ENCODE measurements at places on chromosomes 1 and 21.

- DNase-seq = peak; percentile 12
Observed at GRCh38 chr1:205144751-205145150, 23.0 kb upstream of the RBBP5 start.

- DNase-seq = no peak
Observed at GRCh38 chr1:160169553-160170399, 18.4 kb downstream of the ATP1A4 start.

GRCh38 chr1:115980998-115981993 is 5.0 kb downstream of the SLC22A15 start:
- peak; percentile 21 for DNase-seq

DNA sequence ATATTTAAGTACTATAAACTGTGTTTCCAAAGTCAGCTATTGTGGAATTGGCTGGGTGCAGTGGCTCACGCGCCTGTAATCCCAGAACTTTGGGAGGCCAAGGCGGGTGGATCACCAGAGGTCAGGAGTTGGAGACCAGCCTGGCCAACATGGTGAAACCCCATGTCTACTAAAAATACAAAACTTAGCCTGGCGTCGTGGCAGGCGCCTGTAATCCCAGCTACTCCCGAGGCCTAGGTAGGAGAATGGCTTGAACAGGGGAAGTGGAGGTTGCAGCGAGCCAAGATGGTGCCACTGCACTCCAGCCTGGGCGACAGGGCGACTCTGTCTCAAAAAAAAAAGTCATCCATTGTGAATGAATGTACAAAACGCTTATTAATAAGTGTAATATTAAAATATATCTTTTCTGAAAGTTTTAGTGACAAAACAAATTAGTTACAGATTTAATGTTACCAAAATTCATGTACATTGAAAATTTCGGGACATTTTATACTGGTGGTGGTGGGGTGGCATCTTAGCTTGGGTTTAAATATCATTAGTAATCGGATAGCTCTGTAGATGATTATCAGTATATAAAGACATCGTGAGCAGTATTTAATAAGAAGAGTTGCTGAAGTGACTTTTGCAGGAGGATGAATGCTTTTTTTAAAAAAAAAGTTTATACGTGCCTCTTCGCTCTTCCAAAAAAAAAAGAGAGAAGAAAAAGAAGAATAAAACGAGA is 503 bp upstream of the SRSF11 start:
- DNase-seq = no peak

- DNase-seq = no peak
Observed at GRCh38 chr1:44249543-44249942, 36.3 kb downstream of the DMAP1 start.

GRCh38 chr1:93907718-93908117 is 1.5 kb downstream of the GCLM start:
- no peak for DNase-seq

- DNase-seq = no peak
Observed at GRCh38 chr1:178382372-178382771, 114.4 kb downstream of the CLEC20A start.

GRCh38 chr1:30777904-30778153 is 20.3 kb upstream of the LAPTM5 start:
- DNase-seq = no peak

- no peak for DNase-seq
Observed at GRCh38 chr1:160171354-160171753, 19.0 kb upstream of the CASQ1 start.

- no peak for DNase-seq
Observed at GRCh38 chr1:155079210-155079486, 511 bp downstream of the EFNA3 start.

GRCh38 chr1:18722270-18722669 is 91.6 kb downstream of the PAX7 start:
- DNase-seq = no peak

DNA sequence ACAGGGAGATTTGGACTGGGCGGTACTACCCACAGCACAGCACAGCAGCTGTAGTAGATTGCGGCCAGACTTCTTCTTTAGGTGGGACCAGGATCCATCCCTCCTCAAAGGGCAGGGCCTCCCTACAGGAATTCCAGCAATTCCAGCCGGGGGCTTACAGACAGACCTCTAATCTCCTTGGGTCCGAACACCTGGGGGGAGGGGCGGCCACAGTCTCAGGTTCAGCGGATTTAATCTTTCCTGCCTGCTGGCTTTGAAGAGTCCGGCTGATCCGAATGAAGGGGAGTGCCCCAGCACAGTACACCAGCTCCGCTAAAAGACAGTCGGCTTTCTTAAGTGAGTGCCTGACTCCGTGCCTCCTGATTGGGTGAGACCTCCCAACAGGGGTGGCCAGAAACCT is 1708.5 kb downstream of the BRINP3 start:
- no peak for DNase-seq

DNA sequence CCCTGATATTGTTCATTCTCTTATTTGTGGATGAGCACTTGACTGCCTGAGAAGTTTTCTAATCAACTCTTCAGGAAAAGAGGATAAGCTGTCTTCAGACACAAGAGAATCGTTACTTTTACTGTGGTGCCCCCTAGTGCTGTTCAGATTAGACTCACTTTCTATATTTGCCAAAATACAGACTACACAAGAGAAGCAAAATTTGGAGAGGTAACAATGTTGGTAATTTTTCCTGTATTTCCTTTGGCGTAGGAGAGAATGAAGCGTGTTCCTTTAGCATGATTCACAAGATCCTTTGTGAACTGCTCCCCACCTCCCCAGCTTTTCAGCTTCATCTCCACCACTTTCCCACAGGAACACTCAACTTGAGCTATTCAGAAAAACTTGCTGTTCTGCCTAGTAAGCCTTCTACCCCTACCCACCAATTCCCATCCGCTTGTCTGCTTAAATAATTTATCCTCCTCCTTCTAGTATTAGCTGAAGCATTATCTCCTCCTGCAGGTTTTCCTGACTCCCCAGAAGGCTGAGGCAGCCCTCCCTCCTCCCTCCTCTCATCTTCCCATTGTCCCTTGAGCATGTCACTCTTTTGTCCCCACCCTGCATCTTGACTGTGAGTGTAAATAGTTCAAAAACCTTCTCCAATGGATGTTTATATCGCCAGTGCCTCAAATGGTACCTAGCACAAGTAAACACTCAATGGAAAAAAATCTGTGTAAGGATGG is 4.5 kb downstream of the TNFSF4 start:
- no peak for DNase-seq

- DNase-seq = peak; percentile 58
Observed at GRCh38 chr1:30756545-30757351, 826 bp downstream of the LAPTM5 start.

DNA sequence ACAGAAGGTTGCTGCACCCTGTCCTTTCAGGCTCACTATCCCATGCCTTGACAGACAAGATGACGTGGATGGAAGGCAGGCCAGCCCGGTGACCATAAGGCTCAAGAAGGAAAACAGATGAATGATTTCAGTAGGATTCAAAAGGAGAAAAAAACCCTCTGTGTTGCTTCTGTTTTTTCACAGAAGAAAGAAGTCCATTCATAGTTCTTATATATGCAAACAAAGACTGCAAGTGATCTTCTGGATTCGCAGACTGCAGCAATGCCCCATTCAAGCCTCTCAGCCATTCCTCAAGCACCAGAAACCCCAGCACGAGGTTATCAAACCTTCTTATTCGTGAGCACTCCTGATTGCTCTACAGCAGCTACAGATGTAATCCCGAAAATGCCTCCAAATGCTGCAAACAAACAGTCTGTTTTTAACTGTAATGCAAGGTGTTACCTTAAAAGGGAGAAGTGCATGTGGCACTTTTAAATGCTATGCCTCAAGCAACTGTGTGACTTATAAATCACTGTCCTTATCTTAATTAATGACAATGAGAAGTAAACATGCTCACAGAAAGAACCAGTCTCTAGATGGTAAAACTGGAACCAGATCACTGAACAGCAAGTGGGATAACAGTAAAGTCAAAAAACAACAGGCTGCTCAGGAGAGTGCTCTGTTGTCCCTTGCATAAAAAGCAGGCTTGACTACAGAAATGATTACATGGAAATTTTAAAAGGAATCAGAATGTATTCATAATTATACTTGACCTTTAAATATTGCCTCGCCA is 173.9 kb downstream of the HHIPL2 start:
- DNase-seq = no peak

- DNase-seq = no peak
Observed at GRCh38 chr1:151549199-151549598, 9.1 kb downstream of the TUFT1 start.

DNA sequence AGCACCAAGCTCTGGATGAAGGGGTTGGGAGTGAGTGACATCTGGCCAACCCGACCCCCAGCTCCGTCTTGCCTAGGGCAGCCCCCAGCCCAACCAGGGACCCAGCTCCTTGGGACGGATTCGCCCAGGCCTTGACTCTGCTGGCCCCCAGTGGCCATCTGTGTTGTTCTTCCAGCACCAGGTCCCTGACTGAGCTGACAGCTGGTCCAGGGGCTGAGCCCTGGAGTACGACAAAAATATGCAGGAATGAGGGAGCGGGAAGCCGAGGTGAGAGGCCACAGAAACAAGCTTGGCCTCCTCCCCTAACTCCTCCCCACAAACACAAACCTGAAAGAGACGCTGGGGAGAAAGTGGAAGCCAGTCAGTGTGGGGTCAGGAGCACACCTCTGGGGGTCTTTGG is 55.0 kb upstream of the PAX7 start:
- DNase-seq = peak; percentile 29

DNA sequence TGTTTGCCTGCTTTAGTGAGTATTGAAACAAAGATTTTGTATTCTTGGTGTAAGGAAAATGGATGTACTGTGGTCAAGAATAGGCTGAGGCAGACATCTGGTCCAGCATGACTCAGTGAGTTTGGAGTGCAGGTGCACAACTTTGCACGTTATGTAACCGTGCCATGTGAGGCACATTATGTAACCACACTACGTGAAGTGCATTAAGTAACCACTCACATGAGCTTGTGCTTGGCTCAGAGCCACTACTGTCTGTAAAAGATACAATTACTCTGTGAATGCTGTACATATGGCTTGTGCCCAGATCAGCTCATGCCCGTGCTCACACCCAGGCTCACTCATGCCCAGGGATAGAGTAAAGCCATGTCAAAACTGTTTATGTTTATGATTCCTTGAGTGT is 216.8 kb downstream of the CTH start:
- no peak for DNase-seq

- peak; percentile 62 for DNase-seq
Observed at GRCh38 chr1:151762941-151763921, at the start of gene MRPL9. Gene MRPL9 (minus strand): TSS chr1:151763496. CDS start chr1:151763479, 17 bp downstream.

DNA sequence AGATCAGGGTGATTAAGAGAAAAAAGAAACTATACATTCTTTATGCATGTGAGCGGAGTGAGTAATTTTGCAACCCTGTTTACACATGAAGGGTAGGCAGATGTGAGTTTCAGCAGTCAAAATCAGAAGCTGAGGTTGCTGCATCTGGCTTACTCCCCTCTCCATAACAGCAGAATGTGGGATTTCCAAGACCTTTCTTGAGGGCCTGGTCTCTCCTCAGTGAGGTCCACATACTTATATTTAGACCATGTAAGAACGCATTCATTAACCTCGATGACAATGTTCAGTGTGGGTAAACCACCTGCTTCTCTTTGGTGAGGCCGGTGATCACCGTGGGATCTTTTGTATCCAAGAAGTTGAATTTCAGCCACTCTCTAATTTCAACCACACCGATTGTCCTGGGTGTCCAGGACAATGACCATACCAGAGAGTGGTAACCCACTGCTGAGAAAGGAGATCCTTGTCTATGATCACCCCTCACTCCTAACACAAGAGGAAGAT is 18.7 kb upstream of the RAP1A start:
- no peak for DNase-seq

DNA sequence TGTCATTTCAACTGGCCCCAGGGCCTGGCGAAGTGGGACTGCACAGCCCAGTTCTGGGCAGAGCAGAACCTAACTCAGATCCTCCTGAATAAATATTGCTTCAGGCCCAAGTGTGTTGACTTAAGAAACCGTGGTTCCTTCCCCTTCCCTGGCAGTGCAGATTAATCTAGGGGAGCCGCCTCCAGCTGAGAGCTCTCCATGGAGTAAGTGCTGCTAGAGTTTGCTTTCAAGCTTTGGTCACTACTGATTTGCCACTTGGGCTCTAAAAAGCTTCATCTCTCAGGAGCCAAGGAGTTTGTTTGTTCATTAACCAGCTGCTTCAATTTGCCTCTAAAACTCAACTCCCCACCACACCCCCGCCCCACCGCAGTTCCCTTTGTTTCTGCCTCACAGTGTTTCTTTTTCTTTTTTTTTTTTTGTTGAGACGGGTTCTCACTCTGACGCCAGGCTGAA is 112.1 kb downstream of the DTL start:
- DNase-seq = no peak

GRCh38 chr1:220219865-220220698 is 52.2 kb downstream of the RAB3GAP2 start:
- no peak for DNase-seq

GRCh38 chr1:27047914-27048313 is 35.3 kb upstream of the TENT5B start:
- no peak for DNase-seq

GRCh38 chr1:235415008-235415904 is 48.0 kb downstream of the TBCE start:
- no peak for DNase-seq

GRCh38 chr1:167695147-167695546 is 26.6 kb upstream of the MPZL1 start:
- DNase-seq = no peak

DNA sequence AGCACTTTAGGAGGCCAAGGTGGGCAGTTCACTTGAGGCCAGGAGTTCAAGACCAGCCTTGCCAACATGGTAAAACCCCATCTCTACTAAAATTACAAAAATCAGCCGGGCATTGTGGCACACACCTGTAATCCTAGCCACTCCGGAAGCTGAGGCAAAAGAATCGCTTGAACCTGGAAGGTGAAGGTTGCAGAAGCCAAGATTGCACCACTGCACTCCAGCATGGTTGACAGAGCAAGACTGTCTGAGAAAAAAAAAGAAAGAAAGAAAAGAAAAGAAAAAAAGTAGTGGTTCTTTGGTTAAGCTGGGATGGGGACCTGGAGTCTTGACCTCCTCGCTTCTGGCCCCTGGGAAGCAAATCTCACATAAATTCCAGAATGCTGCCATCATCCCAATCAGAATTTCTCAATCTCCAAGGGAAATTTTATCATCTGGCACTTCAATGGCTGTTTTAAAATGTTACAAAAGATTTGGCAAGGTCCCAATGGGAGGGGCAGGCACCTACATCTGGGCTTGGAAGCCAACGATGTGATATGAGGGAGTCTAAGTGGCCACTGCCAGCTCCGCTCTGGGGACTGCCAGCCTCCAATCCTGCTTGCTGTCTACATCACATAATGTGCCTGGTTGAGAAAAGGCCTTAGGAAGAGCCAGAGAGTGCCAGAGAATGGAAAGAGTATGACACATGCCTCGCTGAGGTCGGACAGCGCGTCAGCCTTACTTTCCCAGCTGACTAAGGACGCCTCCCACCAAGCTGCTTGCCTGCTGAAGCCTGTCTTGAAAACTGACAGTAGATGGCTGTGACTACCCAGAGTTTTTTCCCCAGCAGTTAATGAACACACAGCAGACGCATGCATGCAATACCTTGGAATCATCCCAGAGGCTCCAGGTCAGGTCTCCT is 42.1 kb upstream of the SRP9 start:
- no peak for DNase-seq

All from SW 1271 (cell line).